ENCODE measurements at places on chromosomes 3 and 15.

GRCh38 chr3:32147509-32147908 lies 41.1 kb downstream of the GPD1L start:
- DNase-seq: no peak

DNA sequence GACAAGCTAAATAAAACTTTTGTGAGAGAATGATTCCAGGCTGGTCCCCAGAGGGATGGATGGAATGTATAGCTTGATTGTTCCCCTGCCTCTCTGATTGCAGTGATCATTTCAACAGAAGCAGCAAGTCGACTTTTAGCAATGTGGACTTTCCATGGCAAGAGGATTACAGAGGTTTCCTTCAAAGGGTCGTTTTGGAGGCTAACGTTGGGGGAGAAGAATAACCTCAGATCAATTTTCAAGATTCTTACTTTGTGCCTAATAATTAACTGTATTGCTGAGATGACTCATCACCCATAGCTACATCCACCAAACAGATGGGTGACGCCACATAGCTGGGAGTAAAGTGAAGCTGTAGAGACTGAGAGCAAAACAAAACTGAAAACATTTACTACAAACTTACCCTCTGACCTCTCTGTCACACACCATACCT lies 79.9 kb downstream of the GTPBP8 start:
- no peak for DNase-seq

DNA sequence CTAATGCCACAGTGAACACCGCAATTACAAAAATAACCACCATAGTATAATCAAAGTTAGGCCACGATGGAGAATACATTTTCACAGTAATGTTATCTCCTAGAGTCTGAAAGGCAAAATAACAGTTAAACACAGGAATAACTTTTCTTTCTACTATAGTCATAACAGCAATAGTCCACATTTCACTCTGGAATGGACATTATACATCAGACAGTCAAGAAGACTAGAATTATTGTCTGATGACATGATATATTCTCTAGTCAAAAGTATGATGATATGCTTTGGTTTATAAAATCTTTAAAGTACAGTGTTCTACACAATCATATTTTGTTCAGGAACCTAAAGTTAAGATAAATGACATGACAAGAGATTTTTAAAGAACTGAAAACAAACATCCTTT lies 18.0 kb downstream of the SPPL2A start:
- DNase-seq: no peak

- no peak for DNase-seq
Observed at GRCh38 chr3:138222942-138223287, 35.8 kb downstream of the ARMC8 start.

DNA sequence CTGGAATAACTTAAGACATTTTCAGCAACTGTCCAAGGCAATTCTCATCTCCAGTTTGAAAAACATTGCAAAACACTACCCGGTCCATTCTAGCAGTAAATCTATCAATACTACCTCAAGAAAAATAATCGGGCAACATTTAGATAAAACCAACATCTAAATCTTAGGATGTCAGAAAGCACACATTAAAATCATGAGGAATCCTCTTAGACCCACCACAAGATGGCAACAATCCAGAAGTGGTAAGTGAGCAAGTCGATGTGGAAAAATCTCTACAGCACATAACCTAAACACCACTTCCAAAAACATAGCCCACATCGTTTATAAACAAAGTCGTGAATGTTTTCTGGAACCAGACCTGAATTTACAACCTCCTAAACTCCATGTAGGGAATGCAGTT lies 5.7 kb downstream of the PLCH1 start:
- no peak for DNase-seq

DNA sequence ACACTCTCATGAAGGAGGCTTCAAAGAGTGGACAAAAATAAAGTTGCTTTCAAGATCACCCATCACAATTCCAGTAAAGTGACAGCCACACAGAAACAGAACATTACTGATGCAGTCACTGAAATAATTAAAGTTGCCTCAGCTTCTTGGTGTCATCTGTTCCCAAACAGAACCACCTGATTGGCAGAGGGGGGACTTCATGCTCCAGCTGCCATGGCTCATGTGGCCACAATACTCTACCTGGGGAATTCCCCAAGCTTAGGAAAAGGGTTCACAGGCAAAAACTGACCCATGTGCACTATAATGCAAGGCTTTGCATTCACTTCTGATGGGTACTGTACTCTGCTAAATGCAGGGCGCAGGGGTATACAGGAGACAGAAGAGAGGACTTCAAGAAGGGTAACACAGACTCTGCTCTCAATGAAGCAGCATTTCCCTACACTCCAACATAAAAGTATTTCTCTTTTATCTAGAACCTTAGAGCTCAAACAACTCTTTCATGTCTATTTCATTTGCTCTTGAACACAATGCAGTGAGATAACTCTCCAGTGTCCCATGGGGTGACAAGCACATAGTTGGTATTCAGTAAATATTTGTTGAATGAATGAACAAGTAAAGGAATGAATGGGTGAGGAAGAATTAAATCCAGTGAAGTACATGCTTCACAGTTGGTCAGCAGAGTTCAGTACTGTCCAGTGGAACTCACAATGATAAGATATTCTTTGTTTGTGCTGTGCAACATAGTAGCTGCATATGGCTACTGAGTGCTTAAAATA lies 8.6 kb upstream of the CTNNB1 start:
- DNase-seq: no peak

DNA sequence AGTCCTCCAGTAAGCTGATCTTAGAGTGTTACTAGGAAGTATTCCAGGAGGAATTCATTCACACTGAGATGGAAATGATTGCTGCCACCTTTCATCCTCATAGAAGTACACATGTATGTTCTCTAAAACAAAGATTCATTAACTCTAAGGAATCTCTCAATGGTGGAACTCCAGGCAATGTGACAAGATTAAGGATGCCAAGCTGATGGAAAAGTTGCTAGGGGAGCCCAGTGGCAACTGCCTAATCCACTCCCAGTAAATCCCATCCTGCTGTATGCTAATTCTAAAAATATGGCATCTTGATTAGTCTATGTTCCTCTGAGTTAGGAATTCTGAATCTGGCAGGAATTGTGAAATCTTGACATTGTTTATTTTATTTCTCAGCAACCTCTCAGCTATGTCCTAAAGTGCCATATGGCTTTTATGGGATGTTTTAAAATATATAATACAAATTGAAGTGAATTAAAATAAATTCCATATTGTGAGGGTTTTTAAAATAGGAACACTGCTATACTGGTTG lies 210.0 kb upstream of the TRIM42 start:
- DNase-seq: no peak

DNA sequence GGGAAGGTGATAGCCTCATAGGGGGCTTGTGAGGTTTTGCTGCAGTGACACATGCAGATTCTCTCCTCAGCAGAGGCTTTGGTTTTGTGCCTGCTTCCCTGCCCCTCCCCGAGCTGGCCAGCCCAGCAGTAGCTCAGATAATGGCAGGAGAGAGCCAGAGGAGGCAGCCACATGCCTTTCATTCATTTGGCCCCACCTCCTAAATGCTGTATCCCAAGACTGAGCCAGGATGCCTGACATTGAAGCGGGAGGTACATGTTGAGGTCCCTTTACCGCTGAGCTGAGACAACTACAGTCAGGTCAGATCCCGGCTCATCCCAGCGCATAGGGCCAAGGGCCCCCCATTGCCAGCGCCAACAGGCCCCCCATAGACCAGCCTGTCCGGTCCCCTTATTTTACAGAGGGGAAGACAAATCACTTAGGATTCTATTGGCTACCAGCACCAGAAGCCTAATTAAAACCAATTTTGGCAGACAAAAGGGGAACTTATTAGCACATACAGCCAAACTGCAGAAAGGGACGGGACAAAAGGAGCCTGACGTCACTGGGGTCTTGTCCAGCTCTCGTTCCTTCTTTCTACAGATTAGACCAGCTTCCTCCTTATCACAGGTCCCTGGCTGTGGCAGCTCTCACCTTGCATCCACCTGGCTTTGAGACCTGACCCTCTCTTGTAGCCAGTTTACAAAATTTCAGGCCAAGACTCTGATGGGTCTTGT lies 12.1 kb upstream of the POLG start:
- DNase-seq: no peak

DNA sequence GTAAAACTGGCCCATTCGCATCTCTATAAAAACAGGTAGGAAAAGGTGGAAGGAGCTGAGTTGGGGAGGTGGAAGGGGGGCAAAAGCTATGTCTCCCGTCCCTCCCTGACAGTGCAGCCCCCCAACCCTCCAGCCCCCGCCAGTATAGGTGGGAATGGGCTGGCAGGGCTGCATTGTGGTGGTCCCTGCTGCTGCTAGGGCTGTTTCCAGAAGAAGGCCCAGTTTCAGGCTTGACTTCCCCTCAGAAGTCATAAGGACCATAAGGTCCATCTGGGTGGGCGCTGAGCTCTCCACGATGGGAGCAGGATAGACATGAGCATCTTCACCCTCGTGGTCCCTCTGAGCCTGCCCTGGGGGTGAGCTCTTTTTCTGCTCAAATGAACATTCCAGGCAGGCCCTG lies 44.2 kb downstream of the APBA2 start:
- no peak for DNase-seq

DNA sequence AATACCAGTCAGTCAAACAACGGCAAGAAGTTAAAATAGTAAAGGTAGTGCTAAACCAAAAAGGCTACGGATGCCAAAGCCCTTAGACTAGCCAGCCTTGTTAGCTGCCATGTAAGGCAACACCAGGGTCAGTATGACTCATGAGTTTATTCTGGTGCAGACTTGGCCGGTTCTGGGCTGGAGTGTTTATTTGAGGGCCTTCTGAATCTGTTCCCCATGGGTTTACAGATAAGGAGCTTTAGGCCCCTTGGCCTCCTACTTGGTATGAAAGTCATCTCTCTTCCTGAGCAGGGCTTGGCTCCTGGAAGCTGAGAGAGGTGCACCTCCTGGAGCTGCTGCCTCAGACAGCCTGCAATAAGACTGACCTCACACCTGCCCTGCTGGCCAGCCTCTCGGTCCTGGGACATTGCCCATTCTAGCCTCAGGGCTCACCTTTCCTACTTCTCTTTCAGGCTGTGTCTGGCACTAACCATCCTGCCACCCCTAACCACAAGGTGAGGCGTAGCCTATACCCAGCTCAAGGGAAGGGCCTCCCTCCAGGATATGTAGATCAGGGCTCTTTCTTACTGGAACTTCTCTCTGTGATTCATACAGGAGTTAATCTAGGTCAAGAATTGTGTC lies 10.4 kb upstream of the RTP1 start:
- DNase-seq: no peak

DNA sequence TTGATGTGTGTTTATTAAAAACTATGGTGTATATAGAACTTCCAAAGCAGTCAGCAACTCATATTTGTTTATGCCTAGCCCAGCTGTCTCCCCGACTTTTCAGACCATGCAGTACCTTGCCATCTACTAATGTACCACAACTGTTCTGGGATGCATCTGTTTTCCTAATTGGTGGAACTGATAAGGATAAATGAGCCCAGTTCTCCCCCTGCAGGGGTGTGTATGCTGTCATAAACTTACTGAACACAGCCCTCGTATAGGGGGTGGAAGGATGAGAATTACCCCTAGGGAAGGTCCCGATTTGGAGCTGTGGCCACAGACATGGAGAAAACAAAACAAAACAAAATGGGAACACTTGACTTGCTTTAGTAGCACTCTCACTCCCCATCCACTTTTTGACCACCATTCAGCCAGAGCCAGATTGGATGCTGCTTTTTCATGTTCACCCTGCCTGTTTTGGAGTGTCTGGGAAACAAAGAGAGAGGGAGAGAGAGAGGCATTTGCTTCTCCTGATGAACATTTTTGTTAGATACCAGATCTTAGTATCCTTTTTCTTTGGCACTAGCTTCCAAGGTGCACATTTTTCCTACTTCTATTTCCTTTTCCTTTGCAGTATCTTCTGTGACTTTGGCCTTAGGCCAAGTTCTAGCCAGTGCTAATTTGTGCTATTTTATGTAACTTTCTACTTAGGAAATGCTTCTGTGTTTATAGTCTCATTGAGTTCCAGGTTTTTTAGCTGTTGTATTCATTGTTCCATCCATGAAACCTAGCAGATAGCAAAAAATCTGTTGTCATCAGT lies 29.1 kb downstream of the CADM2 start:
- no peak for DNase-seq

DNA sequence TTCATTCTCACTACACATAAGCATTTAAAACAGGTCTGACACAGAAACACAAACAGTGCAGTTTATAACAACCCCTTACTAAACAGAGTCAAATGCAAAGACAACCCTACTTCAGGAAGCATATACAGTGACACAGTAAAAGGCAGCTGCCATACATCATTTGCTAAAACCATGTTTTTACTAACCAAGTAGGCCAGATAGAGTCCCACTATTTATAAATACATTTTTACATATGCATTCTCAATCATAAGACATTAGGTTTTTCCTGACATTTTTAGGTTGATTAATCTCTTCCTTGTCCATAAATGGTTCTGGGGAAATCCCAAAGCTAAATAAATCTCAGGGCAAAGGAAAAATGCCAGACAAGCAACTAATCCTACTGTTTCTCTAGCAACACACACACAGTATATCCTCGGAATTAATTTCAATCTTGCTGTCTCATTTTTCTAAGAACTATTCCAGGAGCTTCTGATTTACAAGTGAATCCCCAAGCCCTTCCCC lies 39.0 kb downstream of the CHAC1 start:
- DNase-seq: no peak

GRCh38 chr3:198107840-198108734 lies 148.1 kb downstream of the LMLN start:
- DNase-seq: no peak

- DNase-seq: no peak
Observed at GRCh38 chr3:156334841-156335545, 214.6 kb downstream of the KCNAB1 start.

DNA sequence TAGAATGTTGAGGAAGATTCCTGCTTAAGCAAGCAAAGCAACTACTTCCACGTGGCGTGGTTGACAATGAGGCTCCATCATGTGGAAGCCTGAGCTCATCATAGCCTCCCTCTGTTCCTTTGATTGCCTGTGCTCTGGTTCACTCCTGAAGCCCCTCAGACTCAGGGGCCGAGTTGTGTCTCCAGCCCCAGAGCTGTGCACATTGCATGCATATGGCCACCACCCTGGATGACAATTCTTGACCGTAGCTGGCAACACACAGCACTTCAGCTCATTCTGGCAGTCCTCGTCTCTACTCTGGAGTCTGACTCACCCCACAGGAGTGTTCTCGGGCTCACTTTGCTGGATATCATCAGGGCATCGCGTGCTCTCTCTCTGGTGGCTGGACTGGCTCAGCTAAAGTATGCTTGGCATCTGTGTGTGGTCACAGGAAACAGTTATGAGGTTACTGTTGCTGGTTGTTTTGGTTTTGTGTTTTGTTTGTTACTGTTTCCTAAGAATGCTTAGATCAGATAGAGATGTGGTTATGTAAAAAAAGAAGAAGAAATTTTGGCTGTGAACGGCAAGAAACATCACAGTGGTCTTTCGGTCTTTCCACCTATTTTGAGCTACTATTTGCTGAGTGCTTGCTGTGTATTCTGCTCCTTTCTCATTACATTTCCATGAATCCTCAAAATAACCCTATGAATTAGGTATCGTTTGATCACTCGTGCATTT lies 41.6 kb upstream of the MRPS22 start:
- DNase-seq: no peak

DNA sequence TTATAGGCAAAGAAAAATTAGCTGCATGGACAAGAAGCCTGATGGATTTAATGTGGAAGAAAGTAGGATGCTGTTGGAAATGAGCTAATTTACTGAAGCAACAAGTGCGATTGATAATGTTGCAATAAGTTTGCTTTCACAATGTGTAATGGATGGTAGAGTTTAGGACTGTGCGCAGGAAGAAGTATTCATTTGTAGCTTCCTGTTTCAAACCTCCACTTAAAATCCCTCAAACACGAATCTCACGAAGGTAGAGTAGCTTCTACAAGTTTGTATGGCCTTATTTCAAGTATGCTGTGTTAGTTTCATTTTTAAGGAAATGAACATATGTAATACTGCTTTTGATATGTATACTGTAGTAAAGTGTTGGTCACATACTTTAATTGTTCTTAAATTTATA lies 42.3 kb downstream of the KCNH8 start:
- DNase-seq: no peak
